ENCODE measurements at places on chromosomes 4 and X. TPM values are rescaled to one million over a fixed set of nuclear protein-coding genes. Genes with fewer than 3 reads are reported as not detected.
A peak's percentile ranks its signal among the peaks of the same experiment; 100 is the strongest.

GRCh38 chr4:37726666-37727065 is 40.5 kb upstream of the RELL1 start:
- DNase-seq = no peak

GRCh38 chrX:68419975-68420374 is 13.3 kb downstream of the OPHN1 start:
- no peak for DNase-seq

DNA sequence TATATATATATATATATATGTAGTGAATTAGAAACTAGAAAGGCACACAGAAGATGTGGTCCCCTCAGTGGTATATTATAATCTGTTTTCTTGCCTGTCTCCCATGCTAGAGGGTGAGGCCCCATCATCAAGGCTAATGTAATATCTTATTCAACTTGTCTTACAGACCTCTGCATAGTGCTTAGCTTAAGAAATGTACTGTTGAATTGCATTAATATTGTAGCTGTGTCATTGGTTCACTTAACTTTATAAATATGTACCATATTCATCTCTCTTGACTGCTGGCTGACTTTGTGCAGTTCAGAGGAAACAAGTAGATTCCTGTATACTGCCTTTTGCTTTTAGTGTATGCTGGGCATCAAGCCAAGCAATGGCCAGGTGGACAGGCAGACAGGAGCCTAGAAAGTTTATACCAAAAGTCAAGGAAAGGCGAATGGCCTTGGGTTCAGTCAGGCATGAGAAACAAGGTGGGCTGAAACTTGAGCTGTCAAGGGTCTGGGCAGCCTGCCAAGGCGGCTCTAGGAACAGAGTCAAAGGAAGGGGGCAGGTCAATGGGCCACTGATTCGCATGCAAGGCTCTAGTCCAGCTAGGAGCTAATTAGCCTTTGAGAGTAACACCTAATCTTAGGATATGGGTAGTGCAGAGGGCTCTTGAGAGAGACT is 78.8 kb upstream of the LEF1 start:
- DNase-seq = no peak

DNA sequence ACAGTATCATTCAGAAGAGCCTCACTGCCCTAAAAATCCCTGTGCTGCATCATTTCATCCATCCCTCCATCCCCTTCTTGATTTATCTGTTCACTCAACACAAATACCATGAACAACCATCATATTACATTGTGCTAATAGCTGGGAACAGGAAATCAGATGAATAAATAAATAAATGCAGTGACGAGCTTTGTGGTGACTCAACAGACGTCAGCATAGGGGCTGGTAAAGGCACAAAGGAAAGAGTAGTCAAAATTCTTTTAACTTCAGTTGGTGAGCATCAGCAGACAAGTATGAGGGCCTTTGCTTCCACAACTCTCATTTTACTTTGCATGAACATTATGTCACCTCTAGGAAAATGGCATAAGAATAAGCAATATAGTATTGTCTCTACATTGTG is 65.5 kb downstream of the EDNRA start:
- DNase-seq = no peak

DNA sequence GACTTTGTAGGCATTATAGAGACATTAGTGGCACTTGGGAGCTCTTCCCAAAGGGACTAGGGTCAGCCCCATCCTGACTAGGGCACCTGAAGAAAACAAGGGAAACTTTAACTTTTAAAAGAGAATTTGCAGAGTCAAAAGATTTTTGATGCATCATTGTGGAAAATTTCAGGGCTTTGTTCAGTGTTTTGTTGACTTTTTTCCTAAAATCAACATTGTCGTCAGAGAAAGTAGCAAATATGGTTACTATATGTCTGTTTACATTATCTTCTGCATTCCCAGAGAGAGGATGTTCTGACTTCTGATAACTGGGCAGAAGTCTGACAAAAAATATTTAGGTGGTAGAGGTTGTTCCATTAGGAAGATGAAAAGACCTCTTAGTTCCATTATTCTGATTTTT is 51.9 kb downstream of the LUZP4 start:
- no peak for DNase-seq

DNA sequence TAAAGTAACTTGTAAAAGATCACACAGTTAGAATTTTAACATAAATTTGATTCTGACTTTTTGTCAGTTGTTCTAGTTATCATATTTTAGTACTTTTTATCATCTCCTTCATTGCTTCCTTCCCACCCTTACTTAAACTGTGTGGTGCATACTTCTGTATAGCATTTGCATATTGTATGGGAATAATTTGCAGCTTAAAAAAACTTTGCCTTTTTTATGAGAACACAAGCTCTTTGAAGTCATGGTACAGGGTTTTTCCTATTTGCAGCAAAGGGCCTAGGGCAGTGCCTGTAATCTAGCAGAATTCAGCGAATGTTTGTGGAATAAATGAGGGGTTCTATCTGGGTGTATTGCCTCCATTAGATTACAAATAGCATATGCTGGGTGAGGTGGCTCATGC is 41.6 kb downstream of the SYNPO2 start:
- DNase-seq = no peak

DNA sequence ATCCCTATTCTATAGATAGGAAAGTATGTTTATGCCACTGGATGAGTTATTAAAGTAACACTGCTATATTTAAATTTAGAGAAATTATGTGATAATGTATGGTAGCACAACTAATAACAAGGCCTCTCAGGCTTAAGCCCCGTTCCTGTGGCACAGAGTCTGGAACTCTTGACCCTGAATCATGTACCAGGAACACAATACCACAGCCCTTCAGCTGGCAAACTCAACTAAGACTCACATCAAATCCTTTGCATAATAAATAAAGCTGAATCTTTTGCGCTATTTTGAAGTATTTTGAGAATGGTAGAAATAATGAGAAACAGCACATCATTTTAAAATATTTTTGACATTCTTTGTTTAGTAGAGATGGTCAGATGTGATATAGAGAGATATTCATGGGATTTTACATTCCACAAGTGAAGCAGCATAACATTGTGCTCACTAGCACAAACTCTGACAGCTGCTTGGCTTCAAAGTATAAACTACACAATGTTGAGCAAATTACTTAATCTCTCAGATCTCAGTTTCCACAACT is 478.4 kb upstream of the FAM241A start:
- no peak for DNase-seq

DNA sequence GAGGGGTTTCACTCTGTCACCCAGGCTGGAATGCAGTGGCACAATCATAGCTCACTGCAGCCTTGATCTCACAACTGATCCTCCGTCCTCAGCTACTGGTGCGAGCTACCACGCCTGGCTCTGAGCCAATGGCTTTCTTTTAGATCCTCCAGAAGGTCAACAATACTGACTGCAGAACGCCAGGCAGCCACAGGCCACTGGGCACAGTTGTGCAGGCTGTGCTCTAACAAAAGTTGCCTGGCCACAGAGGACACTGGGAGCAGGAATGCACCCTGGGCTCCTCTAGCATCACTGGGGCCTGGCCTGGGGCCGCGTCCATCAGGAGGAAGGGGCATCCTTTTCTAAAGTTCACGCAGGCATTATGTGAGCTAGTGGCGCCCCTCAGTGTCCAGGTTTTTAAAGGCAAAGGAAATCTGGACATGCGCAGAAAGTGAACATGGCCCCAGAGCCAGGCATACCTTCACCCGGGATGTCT is 14.9 kb upstream of the PORCN start:
- peak; percentile 58 for DNase-seq

GRCh38 chrX:45815441-45815840 is 614.8 kb upstream of the DIPK2B start:
- DNase-seq = no peak

- no peak for DNase-seq
These were observed 34.9 kb downstream of the POLR2B start for GRCh38 chr4:57013543-57014120.

- DNase-seq = no peak
These were observed 94.5 kb downstream of the EGF start for GRCh38 chr4:110007217-110007616.

GRCh38 chr4:182809417-182810102 is 107.6 kb downstream of the DCTD start:
- DNase-seq = no peak

DNA sequence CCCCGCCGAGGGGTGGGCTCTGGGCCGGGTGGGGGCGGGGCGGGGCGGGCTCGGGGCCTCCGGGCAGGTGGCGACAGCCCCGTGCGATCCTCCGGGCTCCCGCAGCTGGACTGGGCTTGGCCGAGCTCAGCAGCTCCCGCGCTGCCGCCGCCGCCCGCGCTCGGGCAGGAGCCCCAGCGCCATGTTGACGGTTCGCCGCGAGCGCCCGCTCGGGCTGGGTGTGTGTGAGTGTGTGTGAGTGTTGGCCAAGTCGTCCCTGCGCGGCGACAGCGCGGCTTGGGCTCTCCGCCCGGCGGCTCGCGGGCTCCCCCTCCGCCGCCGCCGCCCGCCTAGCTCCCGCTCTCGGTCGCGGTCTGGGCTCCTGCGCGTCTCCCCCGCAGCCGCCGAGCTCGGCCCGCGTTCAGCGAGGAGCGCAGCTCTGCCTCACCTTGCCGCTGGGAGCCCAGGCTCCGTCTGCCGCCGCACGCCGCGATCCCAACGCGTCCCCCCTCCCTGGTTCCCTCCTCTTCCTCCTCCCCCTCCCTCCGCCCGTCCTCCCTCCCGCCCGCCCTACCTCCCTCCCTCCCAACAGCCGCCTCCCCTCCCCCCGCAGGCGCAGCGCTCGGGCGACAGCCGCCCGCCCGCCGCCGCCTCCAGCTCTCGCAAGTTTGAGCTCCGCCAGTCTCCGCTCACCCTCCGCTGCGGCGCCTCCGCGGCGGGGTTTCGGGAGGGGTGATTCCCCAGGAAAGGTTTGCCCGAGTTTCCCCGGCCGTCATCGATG is at the start of gene BCOR:
BCOR (minus strand) TSS at position 455 of the 760 bp plus-strand sequence. CDS start 20,029 bp downstream, outside the sequence.
- peak; percentile 71 for DNase-seq

DNA sequence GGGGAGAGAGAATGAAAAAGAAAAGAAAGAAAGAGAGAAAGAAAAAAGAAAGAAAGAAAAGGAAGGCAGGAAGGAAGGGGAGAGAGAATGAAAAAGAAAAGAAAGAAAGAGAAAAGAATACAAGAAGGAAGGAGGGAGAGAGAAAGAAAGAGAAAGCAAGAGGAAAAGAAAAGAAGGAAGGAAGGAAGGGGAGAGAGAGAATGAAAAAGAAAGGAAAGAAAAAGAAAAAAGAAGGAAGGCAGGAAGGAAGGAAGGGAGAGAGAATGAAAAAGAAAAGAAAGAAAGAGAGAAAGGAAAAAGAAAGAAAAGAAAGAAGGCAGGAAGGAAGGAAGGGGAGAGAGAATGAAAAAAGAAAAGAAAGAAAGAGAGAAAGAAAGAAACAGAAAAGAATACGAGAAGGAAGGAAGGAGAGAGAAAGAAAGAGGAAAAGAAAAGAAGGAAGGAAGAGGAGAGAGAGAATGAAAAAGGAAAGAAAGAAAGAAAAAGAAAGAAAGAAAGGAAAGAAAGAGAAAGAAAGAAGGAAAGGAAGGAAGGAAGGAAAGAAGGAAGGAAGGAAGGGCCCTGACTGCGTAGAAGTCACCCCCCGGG is 15.1 kb upstream of the P2RY8 start:
- DNase-seq = no peak

GRCh38 chr4:42574870-42575430 is 82.0 kb downstream of the ATP8A1 start:
- DNase-seq = no peak

- DNase-seq = no peak
These were observed 45.6 kb downstream of the NAT8L start for GRCh38 chr4:2104556-2105345.

GRCh38 chr4:165464813-165465381 is 86.1 kb downstream of the CPE start:
- DNase-seq = peak; percentile 43

- no peak for DNase-seq
These were observed 78.3 kb upstream of the C1QTNF7 start for GRCh38 chr4:15349531-15349935.

- no peak for DNase-seq
These were observed 1.6 kb downstream of the CLOCK start for GRCh38 chr4:55545151-55545550.

DNA sequence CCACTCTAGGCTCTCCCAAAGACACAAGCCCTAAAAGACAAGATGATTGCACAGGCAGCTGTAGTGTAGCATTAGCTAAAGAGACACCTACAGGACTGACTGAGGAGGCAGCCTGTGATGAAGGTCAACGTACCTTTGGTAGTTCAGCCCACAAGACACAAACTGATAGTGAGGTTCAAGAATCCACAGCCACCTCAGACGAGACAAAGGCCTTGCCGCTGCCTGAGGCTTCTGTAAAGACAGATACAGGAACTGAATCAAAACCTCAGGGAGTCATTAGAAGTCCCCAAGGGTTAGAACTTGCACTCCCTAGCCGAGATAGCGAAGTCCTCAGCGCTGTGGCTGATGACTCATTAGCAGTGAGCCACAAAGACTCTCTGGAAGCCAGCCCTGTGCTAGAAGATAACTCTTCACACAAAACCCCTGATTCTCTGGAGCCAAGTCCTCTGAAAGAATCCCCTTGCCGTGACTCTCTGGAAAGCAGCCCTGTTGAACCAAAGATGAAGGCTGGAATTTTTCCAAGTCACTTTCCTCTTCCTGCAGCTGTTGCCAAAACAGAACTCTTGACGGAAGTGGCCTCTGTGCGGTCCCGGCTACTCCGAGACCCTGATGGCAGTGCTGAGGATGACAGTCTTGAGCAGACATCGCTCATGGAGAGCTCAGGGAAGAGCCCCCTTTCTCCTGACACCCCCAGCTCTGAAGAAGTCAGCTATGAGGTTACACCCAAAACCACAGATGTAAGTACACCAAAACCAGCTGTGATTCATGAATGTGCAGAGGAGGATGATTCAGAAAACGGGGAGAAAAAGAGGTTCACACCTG is 306.3 kb downstream of the ANK2 start:
- DNase-seq = no peak

DNA sequence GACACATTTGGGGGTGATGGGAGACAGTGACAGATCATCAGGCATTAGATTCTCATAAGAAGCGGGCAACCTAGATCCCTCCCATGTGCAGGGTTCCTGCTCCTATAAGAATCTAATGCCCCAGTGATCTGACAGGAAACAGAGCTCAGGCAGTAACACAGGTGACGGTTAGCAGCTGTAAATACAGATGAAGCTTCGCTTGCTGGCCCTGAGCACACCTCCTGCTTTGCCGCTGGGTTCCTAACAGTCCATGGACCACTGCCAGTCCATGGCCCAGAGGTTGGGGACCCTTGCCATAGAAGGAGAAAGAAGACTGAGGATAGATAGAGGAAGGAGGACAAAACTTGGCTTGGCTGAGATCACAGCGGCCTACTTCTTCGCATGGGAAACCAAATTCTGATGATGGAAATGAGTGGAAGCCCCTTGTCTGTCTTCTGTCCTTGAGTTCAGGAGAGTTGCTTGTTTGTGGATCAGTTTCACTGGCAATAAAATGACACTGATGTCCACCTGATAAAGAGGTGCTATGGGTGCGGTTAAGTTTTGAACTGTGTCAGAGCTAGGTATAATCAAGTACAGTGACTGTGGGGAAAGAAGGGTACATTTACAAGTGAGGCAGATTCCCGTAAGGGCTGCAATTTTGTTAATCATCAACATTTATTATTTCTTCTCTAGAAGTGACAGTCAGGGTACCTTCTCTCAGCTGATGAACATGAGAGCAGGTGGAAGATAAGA is 1.7 kb upstream of the TIFA start:
- no peak for DNase-seq

- no peak for DNase-seq
These were observed 421.5 kb downstream of the NLGN4X start for GRCh38 chrX:5807181-5807580.

- no peak for DNase-seq
These were observed 31.0 kb downstream of the TRPC5 start for GRCh38 chrX:112051576-112051975.

CMC4 gene
- 29.8 TPM for total RNA-seq

RASL11B gene
- 25.5 TPM for total RNA-seq

GC gene
- total RNA-seq = not detected

CCSER1 gene
- total RNA-seq = 82.8 TPM

RPS6KA6 gene
- 3.8 TPM for total RNA-seq

RAB40A gene
- 29.5 TPM for total RNA-seq

SLC2A9 gene
- 7.5 TPM for total RNA-seq

HSFX3 gene
- total RNA-seq = 8.7 TPM

Data from testis (tissue), 5 donors.